CD8-positive, alpha-beta memory T cell (primary cell): ENCODE measurements at places on chromosomes 5 and 9. TPM values are rescaled to one million over a fixed set of nuclear protein-coding genes. Genes with fewer than 3 reads are reported as not detected.
A peak's percentile ranks its signal among the peaks of the same experiment; 100 is the strongest.

- H3K4me1 ChIP-seq = peaks cover 79% of the 10 kb centered on the region
- H3K4me3 ChIP-seq = no peak overlapping the region
- H3K36me3 ChIP-seq = peaks cover 35% of the 10 kb centered on the region
- DNase-seq = no peak
Measured at GRCh38 chr9:131257266-131258025, 18.9 kb downstream of the FAM78A start.

GRCh38 chr5:69134126-69134525 lies 32.8 kb upstream of the CCNB1 start:
- H3K27me3 ChIP-seq = no peaks in the 10 kb centered on the region
- no peak overlapping the region for H3K27ac ChIP-seq
- H3K36me3 ChIP-seq = peaks cover 6% of the 10 kb centered on the region
- no peak overlapping the region for H3K4me3 ChIP-seq
- H3K4me1 ChIP-seq = no peaks in the 10 kb centered on the region

Gene SPATA24
- total RNA-seq = 3.6 TPM

DNA sequence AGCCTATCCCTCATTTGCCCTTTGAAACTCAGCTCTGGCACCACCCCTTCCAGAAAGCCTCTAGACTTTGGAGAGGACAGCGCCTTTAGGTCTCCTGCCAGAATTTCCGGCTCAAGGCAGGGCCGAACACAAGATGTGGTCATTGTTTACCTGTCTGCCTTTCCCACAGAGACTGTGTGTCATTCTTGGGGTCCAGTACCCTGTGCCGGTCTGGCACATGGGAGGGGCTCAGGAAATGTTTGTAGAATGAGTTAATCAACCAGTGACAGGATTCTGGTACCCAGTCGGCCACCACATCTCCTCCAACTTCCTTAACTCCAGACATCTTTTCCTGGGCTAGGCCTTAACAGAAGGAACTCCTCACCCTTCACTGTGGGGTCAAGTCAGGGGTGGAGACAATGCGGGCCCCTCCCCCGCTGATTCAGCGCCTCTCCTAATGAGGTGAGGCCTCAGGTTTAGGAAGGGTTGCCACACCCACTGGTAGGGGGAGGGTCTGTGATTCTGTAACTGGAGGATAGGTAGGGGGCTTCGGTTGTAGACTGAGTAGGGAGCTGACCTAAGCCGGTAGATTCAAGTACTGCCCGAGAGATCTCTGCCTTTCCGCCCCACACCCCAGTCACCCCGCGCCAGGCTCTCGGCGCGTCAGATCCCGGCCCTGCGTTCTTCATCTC lies 29.3 kb downstream of the PCDH1 start:
- H3K4me1 ChIP-seq = peaks cover 7% of the 10 kb centered on the region
- peak overlapping the region; percentile 82 for H3K27ac ChIP-seq
- no peaks in the 10 kb centered on the region for H3K27me3 ChIP-seq
- H3K36me3 ChIP-seq = no peaks in the 10 kb centered on the region

- no peak overlapping the region for H3K27ac ChIP-seq
- DNase-seq = no peak
- H3K4me3 ChIP-seq = no peak overlapping the region
- H3K36me3 ChIP-seq = no peaks in the 10 kb centered on the region
Measured at GRCh38 chr5:133321833-133322420, 270.1 kb downstream of the HSPA4 start.
